Panc1 (cell line): ENCODE measurements at places on chromosomes 7 and 10. TPM values are rescaled to one million over a fixed set of nuclear protein-coding genes. Genes with fewer than 3 reads are reported as not detected.

The CYP3A5 gene
- total RNA-seq: 0.31 TPM

The GPNMB gene
- 2.1 TPM for total RNA-seq

The CLRN3 gene
- total RNA-seq: not detected

- peak; percentile 13 for DNase-seq
Observed at GRCh38 chr10:11165591-11166543, 148.2 kb downstream of the CELF2 start.

The HTR7 gene
- total RNA-seq: 0.33 TPM

The BTAF1 gene
- total RNA-seq: 33.8 TPM

DNA sequence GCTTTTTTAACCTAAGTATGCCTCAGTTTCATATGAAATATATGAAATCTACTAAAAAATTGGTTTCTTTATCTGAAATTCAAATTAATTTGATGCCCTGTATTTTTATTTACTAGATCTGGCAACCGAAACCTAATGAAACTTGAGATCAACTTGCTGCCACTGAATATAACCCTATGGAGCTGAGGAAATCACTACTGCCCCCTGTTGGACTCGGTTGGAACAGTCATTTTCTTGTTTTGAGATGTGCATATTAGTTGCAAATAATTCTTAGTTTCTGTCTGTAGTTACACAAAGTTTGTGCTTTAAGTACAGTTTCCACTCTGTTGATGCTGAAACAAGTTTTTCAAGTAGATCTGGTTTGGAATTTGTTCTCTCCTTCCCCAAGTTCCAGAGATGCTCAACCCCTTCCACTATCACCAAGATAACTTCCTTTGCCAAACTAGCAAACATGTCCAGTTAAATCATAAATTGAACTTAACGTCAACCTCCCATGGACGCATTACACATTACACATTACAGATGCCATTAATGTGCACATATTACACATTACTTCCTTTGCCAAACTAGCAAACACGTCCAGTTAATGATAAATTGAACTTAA, 22.2 kb upstream of the EXOC4 start:
- peak; percentile 67 for DNase-seq
